NCI-H2081 (cell line): ENCODE measurements at places on chromosomes 3 and 15.

DNA sequence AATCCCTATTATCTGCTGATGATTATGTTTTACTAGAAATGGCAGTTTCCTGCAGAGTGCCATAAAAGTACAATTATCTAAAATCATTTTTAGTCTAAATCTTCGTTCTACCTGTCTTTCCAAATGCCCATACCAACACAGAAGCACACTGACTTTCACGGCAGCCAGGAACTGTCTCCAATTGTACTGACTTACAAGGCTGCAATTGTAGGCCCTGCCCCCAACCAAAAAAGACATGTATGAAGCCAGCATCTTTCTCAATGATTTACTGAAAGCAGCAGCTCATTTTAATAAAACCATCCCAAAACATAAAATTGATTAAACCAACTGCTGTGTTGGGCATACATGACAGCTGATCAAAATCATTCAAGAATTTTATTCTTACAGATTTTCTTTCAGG lies 119.0 kb downstream of the TBC1D5 start:
- DNase-seq = no peak

- peak; percentile 9 for DNase-seq
These were observed 73.9 kb upstream of the MFGE8 start for GRCh38 chr15:88986949-88987590.

GRCh38 chr15:91865486-91865885 lies 12.0 kb downstream of the SLCO3A1 start:
- DNase-seq = no peak

DNA sequence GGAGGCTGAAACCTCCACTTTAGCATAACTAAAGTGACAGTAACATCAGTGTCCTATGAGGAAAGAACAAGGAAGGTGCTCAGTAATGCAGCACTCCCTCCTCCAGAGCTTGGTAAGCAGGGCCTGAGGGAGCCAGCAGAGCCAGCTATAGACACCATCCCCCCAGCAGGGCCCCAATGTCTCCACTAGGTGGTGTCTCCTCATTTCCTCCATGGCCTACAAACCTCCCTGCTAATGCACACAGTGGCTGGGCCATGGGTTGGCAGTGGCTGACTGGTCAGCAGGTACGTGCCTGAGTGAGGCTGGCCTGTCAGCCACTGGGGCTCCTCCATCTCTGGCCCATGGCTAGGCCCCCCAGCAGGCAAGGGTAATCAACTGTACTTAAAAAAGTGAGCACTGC lies 13.6 kb downstream of the MRPS25 start:
- DNase-seq = no peak

DNA sequence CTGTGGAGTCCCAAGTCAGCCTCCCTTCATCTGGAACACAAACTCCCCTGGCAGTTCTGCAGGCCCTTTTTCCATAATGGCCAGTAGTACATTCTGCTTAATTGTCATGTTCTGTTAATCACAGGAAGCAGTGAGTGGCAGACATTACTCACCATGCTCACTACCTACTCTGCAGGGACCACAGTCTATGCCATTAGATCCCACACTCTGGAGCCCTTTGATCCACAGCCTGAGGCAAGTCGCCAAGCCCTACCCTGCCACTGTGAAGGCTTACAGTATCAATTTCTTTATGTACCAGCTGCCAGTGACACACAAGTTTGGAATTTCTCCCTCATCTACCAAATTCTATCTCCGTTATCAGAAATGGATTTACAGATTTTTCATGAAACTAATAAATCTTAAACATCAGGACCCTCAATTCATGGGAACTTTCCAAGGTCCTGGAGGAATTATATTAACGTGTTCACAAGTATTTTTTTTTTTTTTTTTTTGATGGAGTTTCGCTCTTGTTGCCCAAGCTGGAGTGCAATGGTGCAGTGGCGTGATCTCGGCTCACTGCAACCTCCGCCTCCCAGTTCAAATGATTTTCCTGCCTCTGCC lies 20.6 kb upstream of the WWTR1 start:
- DNase-seq = peak; percentile 22

DNA sequence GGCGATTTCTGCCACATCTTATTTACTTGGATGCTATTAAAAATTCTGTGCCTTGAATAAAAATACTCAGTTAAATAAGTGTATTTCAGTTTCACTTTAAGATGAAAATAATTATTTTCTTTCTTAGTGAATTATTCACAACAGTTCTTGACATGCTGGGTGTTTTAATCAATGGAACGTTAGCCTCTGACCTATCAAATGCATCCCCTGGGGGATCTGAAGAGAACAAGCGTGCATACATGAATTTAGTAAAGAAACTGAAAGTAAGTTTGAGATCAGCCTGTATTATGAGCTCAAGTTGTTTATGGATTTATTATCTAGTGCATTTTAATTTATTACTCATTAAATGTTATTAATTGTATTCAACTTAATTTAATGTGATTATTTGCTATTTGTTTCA lies 597 bp downstream of the P2RY12 start:
- DNase-seq = no peak

DNA sequence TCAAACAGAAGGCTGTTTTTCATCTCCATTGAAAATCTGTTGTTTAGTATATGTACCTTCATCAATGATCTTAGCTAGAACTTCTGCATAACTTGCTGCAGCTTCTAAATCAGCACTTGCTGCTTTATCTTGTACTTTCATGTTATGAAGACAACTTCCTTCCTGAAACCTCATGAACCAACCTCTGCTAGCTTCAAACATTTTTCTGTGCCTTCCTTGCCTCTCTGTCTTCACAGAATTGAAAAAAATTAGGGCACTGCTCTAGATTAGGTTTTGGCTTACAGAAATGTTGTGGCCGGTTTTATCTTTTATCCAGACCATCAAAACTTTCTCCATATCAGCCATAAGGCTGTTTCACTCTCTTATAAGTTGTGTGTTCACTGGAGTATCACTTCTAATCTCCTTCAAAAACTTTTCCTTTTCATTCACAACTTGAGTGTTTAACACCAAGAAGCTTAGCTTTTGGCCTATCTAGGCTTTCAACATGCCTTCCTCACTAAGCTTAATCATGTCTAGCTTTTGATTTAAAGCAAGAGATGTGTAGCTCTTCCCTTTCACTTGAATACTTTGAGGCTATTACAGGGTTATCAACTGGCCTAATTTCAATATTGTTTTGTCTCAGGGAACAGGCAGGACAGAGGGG lies 78.6 kb downstream of the IGSF11 start:
- no peak for DNase-seq

DNA sequence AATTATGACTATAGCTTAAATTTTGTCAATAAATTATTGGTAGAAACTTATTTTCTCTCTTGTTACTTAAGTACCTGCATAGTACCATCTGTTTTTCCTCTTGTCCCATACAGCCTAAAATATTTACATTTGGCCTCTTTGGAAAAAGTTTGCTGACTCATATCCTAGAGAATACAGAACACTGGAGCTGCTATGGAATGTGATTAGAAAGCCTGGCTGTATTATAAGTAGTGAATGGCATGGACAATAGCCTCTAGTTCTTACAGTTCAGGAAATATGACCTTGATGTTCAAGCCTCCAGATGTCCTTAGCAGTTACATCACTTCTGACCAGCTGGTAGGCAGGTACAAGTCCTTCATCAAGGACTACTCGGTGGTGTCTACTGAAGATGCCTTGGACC lies 28.3 kb downstream of the ST8SIA2 start:
- no peak for DNase-seq

- DNase-seq = no peak
These were observed 150.5 kb downstream of the MAGI1 start for GRCh38 chr3:65888196-65888595.

DNA sequence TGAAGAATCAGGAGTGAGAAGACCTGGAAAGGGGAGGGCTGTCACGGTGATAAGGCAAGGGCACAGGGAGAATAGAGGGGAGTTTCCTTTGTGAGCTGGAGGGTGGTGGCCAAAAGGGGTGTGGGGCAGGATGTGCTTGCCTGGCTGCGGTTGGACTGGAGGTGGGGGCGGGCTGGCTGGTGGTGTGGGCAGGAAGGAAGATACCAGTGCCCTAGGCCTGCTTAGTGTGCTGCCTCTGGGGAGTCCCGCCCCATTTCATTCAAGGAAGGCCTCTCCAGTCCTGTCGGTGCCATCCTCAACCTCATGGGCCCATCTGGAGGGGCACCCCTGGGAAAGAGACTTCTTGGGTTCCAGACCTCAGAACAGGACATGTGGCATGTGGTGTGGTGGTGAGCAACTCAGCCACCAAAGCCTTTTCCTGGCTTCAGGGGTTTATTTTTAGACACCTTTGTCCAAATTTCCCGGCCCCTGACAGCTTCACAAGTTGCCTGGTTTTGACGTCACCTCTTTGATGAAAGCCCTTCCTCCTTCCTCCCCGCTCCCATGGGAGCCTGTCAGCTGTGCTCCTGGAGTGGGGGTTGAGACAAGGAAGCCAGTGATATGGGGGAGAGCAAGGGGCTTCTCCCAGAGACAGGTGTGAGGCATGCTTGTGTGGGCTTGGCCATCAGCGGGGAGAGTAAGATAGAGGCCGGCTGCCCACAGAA lies 15.6 kb downstream of the TEX264 start:
- DNase-seq = no peak

DNA sequence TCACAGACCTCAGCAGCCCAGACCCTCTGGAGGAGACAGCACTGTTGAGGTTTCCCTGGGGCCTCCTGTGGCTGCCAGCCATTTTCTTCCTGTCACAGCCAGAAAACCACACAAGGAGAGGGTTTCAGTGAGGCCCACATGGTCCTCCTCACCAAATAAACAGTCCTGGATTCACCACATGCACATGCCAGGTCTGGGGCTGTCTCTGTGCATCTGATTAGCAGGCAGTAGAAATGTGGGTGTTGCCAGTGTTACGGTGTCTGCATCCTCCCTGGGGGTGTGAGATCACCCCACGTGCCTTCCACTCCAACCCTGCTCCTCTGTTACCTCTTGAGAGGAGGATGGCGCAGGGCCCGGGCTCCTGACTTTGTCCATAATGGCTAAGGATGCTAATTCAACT lies 140.4 kb downstream of the CHDH start:
- no peak for DNase-seq

- DNase-seq = no peak
These were observed 14.6 kb downstream of the ETV5 start for GRCh38 chr3:186094271-186094670.

- DNase-seq = no peak
These were observed 229.6 kb upstream of the TBC1D5 start for GRCh38 chr3:17972030-17972429.

- DNase-seq = no peak
These were observed 256.4 kb downstream of the TLE3 start for GRCh38 chr15:69841113-69841828.

- no peak for DNase-seq
These were observed 4.6 kb downstream of the TPRA1 start for GRCh38 chr3:127585813-127586413.

DNA sequence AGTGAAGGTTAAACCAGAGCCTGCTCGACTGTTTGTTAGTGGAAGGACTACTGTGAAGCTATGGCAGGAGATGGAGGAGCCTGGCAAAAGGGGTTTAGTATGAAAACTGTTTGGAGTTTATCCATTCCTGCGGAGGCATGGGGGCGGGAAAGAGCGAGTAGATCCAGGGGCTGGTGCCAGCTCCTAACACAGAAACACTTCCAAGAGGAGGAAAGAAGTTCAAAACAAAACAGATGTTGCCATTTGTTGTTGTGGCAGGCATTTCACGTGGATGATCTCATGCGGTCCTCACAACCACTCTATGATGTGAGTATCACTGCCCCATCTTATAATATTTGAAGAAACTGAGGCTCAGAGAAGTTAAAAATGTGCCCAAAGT lies 30.7 kb upstream of the KY start:
- DNase-seq = no peak

- DNase-seq = no peak
These were observed 89.0 kb upstream of the FNDC3B start for GRCh38 chr3:171950373-171950772.

- no peak for DNase-seq
These were observed 113.8 kb upstream of the EPHA6 start for GRCh38 chr3:96700322-96701315.

DNA sequence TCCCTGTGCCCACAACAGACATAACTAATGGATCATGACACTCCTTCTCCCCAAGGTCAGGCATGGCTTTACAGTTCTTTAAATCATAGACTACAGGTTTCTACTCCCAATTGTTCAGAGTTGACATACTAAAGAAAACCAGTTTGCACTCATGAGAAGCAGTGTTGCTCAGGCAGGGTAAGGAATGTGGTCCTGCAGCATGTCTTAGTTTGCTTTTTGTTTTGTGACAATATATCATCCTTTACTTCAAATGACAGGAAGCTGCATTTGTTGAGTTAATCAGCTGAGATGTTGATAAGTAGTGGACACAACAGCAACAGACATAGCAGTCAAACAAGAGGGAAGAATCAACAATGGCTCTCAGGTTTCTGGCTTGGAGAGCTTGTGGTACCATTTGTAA lies 267.5 kb downstream of the SLCO3A1 start:
- DNase-seq = no peak

DNA sequence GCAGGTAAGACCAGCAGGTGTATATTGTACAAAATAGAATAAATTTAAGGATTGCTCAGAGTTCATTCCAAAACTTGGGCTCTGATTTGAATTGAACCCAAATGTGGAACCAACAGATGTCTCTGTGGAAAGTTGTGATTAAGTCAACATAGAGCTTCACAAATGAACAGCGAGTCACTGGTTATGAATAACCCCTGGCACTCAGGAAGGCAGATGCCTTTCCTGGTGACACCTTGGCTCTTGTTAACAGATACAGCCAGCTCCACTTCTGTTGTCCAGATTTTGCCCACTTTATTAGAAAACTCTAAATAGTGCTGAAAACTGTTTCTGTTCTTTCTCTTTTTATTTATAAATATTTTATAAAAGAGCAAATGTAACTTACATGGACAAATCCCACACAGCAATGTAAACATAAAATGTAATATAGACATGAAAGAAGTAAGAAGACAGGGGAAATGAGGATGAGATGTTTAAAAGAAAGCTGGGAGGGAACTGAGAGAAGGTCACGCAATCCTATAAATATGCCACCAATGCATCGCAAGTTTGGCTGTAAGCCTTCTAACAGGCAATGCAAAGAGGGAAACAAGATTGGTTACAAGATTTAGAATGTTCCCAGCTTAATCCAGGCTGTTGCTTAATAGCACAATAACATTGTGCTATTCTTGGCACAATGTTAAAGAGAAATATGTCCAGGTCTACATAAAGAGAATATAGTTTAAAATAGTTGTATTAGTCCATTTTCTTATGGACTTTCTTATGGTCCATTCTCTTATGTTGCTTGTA lies 495.5 kb downstream of the TAFA4 start:
- no peak for DNase-seq

GRCh38 chr3:16102905-16103364 lies 71.5 kb upstream of the GALNT15 start:
- no peak for DNase-seq

GRCh38 chr3:42544492-42545283 lies 37.1 kb downstream of the SEC22C start:
- DNase-seq = peak; percentile 89

- no peak for DNase-seq
These were observed 7.5 kb upstream of the ALCAM start for GRCh38 chr3:105359098-105359762.

DNA sequence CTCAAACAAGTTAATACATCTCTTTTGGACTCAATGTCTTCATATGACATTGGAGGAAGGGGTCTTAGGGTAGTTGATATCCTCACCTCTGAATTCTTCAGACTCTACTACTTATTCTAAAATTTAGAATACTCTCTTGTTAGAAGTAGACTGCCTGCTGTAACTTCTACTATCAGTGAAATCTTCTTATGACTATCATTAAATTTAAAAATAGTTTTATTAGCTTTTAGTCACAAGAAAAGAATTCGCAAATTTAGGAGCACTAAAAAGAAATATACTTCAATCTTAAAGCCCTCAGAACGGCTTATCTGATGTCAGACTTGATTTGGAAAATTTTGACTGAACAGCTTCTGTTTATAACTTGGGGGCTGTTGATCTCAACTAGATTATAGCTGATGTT lies 67.1 kb upstream of the TTC14 start:
- no peak for DNase-seq
